Stimulated activated CD4-positive, alpha-beta T cell treated with anti-CD3 and anti-CD28 coated beads, TNF-alpha, amount 100 ng/mL, for 1 hour (primary cell): ENCODE measurements at places on chromosomes 5 and 9.

GRCh38 chr9:111970827-111971226, 74.2 kb downstream of the UGCG start:
- no peak for DNase-seq

GRCh38 chr9:132207839-132208615, 46.2 kb downstream of the NTNG2 start:
- no peak for DNase-seq

DNA sequence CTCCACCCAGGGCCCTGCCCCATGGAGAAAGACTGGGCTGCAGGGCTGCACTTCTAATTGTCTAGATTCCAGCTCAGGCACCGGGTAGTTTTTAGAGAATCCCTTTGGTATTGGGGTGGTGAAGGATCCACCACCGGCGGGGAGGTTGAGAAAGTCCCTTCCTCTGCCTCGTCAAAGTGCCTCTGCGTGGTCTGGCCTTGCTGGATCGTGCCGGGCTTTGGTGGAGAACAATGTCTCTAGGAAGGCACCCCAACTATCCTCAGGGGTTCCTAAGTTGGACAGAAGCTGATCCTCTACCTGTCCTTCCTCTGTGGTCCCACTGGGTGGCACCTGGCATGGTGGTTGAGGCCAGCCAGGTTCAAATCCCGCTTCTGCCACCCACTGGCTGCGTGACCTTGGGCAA, 7.3 kb upstream of the AMBP start:
- no peak for DNase-seq

DNA sequence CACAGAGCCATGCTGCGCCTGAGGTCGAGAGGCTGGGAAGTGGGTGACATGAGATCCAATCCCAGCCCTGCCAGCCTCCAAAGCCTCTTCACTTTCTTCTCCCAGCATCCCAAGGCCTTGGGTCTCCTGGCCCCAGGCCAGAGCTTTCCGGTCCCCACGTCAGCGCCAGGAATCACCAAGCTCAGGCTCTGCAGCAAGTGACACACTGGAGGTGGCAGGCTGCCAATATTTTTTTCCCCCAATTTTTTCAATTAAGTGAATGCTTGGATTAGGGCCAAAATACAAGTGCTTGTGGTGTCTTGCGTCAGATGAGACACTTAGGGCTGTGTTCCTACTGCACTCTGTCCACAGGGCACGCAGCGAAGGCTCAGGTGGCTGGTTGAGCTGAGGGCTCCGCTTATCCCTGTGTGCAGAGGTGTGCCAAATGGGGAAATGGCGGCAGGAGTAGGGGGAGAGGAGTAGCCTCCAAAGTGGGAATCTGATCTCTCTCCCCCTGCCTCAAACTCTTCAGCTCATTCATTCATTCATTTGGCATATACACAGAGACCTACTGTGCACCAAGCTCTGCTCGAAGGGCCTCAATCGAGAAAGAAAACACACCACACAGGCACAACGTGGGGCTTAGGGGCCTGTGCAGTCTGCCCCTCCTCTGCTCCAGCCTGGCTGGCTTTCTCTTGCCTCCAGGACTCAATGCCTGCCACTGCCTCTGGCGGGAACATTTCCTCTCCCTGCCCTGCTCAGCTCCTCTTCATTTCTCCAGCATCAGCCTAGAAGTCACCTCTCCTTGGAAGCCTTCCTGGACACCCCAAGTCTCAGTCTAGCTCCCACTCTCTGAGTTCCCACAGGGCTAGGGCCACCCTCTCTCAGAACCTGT, 16.6 kb downstream of the SH3PXD2B start:
- DNase-seq: no peak

DNA sequence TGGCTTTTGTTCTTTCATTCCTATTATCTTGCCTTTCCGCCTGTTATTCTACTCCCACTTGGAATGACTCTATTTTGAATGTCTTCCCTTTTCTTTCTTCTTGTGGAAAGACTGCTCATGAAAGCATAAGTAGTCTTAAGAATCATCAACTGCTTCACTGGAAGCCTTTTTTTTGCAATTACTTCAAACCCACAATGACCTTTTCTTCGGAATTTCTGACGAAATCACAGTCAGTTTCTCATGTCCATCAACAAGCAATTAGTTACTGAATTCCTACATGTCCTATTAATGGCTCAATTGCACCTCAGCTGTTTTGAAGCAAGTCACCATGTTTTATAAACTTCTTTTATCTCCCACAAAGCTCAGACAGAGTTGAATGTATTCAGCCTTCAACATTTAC, 196.2 kb downstream of the TARS1 start:
- no peak for DNase-seq
